ENCODE measurements at places on chromosomes 2 and 18. TPM values are rescaled to one million over a fixed set of nuclear protein-coding genes. Genes with fewer than 3 reads are reported as not detected.

- no peaks in the 10 kb centered on the region for H3K27me3 ChIP-seq
- H3K4me1 ChIP-seq: no peaks in the 10 kb centered on the region
- H3K27ac ChIP-seq: no peak overlapping the region
- no peak overlapping the region for H3K4me3 ChIP-seq
Measured at GRCh38 chr2:226995625-226996041, 159.8 kb downstream of the RHBDD1 start.

- H3K4me1 ChIP-seq: peaks cover 5% of the 10 kb centered on the region
- DNase-seq: peak; percentile 79
- H3K27ac ChIP-seq: peak overlapping the region; percentile 71
- H3K36me3 ChIP-seq: no peaks in the 10 kb centered on the region
- no peaks in the 10 kb centered on the region for H3K27me3 ChIP-seq
- no peak overlapping the region for H3K4me3 ChIP-seq
Measured at GRCh38 chr2:237403024-237403882, 10.7 kb downstream of the COL6A3 start.

DNA sequence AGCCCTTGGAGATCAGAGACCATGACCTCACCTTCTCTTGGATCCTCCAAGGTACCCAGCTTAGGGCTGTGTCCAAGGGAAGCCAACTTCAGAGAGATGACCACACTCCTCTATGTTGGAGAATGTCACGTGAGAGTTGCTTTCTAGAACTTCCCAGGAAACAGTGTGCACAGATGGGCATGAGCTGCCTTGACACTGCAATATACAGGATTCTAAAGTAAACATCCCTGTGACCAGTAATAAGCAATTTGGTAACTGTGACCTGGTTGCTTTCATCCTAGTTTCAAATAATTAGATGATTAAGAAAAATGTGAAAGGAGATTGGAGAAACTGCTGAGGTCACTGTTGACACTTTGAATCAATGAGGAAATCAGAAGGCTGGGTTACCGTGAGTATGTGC is 181.1 kb upstream of the EPAS1 start:
- DNase-seq: no peak
- no peak overlapping the region for H3K4me3 ChIP-seq

- no peaks in the 10 kb centered on the region for H3K36me3 ChIP-seq
- no peak overlapping the region for H3K4me3 ChIP-seq
- no peaks in the 10 kb centered on the region for H3K27me3 ChIP-seq
Measured at GRCh38 chr2:136236019-136236418, 118.1 kb upstream of the CXCR4 start.

- no peak overlapping the region for H3K27ac ChIP-seq
- H3K36me3 ChIP-seq: no peaks in the 10 kb centered on the region
- no peak overlapping the region for H3K4me3 ChIP-seq
- peaks cover 14% of the 10 kb centered on the region for H3K4me1 ChIP-seq
- peaks cover 97% of the 10 kb centered on the region for H3K27me3 ChIP-seq
Measured at GRCh38 chr2:104866883-104867812, 13.2 kb downstream of the POU3F3 start.

GRCh38 chr2:100537918-100538317 is 24.9 kb upstream of the PDCL3 start:
- H3K4me1 ChIP-seq: no peaks in the 10 kb centered on the region
- H3K27ac ChIP-seq: no peak overlapping the region
- no peaks in the 10 kb centered on the region for H3K27me3 ChIP-seq
- no peaks in the 10 kb centered on the region for H3K36me3 ChIP-seq
- DNase-seq: no peak

DNA sequence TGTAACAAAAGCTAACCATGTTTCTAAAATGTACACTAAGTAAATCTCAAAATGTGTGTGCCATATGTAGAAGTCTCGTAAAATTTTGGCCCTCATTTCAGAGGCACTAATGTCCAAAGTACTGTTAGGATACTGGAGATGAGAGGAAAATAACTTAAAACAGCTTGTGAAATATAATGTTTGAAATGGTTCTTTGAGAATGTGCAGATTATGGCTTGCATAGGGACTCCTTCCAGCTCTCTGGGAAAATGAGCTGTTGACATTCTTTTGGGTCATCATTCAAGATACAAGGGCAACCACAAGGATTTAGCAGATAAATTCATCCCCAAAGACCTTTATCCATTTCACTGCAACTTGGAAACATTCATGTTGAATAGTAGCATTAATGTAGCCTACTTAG is 38.1 kb upstream of the OTX1 start:
- H3K27me3 ChIP-seq: no peaks in the 10 kb centered on the region
- DNase-seq: no peak
- no peaks in the 10 kb centered on the region for H3K4me1 ChIP-seq

DNA sequence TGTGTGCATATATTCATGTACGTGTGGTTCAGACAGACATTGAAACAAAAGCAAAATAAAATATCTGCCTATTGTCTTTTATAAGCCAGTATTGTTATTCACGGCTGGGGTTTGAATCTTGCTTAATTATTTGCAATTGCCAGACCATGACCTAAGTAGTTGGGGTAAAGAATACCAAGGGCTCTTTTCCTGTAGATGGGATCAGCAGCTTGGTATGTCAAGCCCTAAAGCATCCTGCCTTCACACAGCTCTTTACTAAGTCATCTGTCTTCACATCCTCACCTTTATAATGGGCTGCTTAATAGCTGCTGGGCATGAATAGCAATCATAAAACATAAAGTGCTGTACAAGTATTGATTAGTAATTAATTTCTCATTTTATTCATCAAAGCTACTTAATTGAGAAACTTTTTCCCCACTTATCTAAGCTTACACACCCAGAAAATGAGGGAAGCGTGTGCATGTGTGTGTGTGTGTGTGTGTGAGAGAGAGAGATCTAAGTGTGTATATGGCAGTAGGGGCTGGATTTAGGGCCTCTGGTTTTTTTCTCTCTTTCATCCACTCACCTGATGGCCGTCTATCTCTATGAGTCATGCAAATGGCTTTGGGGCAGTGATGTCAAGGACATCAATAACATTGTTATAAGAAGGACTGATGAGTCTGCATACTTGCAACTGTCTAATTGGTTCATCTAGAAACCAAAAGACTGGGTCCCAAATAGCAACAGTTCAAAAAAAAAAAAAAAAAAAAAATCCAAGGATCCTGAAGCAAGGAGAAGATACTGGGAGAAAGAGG is 244.1 kb upstream of the TNP1 start:
- no peak for DNase-seq
- H3K36me3 ChIP-seq: no peaks in the 10 kb centered on the region
- H3K4me3 ChIP-seq: no peak overlapping the region
- peaks cover 11% of the 10 kb centered on the region for H3K4me1 ChIP-seq
- no peak overlapping the region for H3K27ac ChIP-seq

DNA sequence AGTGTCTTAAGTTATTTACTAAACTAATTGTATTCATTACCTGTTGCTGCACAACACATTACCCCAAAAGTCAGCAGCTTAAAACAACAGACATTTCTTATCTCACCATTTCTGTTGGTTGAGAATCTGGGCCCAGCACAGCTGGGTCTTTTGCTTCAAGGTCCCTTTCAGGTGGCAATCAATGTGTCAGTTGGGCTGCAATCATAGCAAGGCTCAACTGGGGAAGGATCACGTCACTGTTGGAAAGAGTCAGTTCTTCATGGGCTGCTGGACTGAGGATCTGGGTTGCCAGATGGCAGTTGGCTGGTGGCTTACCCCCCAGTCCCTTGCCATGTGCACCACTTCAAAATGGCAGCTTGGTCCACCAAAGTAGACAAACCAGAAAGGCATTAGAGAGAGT is 261.2 kb downstream of the SUCLG1 start:
- H3K4me3 ChIP-seq: no peak overlapping the region
- no peaks in the 10 kb centered on the region for H3K36me3 ChIP-seq
- no peaks in the 10 kb centered on the region for H3K4me1 ChIP-seq
- DNase-seq: no peak
- no peak overlapping the region for H3K27ac ChIP-seq

DNA sequence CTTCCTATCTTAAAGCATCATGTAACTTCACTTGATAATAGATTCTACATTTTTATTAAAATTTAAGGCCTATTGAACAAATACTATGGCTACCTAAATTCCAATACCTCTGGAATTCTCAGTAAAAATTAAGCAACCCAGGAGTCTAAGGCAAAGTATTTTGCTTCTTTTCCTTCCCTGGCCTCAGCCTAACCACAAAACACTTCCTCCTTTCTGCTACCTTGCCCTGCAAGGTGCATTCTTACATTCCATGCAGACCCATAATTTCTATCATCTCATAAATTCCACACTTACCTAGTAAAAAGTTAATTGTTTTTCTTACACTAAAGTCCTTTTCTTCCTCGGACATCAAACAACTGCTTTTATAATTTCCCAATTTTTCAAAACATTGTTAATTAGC is 3.7 kb downstream of the MBOAT2 start:
- peaks cover 6% of the 10 kb centered on the region for H3K4me1 ChIP-seq
- no peaks in the 10 kb centered on the region for H3K36me3 ChIP-seq
- no peak overlapping the region for H3K4me3 ChIP-seq
- no peak overlapping the region for H3K27ac ChIP-seq
- DNase-seq: no peak

DNA sequence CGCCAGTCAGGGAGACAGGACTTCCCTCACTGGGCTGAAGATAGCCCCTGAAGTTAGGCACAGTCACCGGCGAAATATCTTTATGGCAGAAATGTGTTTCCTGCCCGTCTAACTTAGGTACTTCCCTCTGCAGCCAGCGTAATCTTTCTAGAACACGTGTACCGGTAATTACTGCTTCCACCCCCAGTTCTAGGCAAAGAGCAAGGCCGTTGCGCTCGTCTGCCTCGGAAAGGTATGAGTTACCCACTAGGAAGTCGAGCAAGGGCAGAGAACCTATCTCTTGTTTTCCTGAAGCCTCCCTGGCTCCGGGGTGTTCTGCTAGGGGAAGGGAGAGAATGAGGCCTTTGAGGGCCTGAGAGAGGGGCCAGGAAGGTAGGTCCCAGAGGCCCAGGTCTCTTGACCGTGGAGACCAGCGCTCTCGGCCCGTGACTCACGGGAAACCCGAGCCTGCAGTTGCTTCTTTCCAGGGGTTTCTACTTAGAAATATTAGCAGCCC is 70.0 kb downstream of the TWSG1 start:
- H3K4me1 ChIP-seq: no peaks in the 10 kb centered on the region
- no peaks in the 10 kb centered on the region for H3K27me3 ChIP-seq
- no peak overlapping the region for H3K4me3 ChIP-seq
- DNase-seq: no peak
- no peaks in the 10 kb centered on the region for H3K36me3 ChIP-seq

- H3K4me3 ChIP-seq: no peak overlapping the region
- H3K36me3 ChIP-seq: no peaks in the 10 kb centered on the region
- H3K27me3 ChIP-seq: no peaks in the 10 kb centered on the region
- no peak overlapping the region for H3K27ac ChIP-seq
- DNase-seq: no peak
- H3K4me1 ChIP-seq: no peaks in the 10 kb centered on the region
Measured at GRCh38 chr2:108309903-108310302, 21.2 kb downstream of the SULT1C2 start.

- H3K4me1 ChIP-seq: no peaks in the 10 kb centered on the region
- no peak overlapping the region for H3K4me3 ChIP-seq
- DNase-seq: no peak
- H3K27ac ChIP-seq: no peak overlapping the region
- H3K36me3 ChIP-seq: no peaks in the 10 kb centered on the region
Measured at GRCh38 chr2:118265873-118266455, 177.7 kb downstream of the INSIG2 start.

- DNase-seq: no peak
- H3K27me3 ChIP-seq: no peaks in the 10 kb centered on the region
- H3K4me3 ChIP-seq: no peak overlapping the region
- H3K36me3 ChIP-seq: no peaks in the 10 kb centered on the region
- no peak overlapping the region for H3K27ac ChIP-seq
Measured at GRCh38 chr2:29425866-29426265, 310.7 kb downstream of the CLIP4 start.

DNA sequence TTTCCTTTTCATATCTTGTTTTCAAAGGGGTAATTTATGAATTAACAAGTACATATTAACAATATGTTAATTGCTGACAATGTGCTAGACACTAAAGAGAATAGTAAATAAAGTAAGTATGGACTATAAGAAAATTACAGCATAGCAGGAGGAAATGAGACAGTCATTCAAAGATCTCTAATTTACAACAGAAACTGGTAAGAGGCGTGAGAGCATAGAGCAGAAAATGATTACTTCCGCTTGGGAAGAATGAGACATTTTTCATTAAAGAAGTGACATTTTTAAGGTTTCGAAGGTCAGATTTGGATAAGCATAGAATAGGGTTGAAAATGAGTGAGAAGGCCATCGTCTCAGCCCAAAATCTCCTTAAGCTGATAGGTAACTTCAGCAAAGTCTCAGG is 184.4 kb upstream of the SESTD1 start:
- H3K4me3 ChIP-seq: no peak overlapping the region
- no peak for DNase-seq
- no peaks in the 10 kb centered on the region for H3K36me3 ChIP-seq
- no peak overlapping the region for H3K27ac ChIP-seq

DNA sequence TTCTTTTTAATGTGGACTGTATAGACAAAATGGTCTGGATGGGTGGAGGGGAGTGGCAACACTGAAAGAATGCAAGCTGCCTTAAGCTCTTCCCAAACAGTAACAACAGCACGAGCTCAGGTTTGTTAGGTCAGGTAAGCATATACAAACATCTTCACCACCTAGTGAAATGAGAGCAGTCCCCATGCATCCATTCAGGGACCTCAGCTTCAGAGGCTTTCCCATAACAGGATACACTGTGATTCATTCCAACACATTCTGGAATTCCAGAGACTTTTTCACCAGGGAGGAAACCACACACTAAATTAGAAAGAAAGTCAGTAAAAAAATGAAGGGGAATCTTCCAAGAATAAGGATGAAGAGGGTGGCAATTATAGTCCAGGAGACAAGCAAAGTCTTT is 50.4 kb upstream of the BZW1 start:
- no peaks in the 10 kb centered on the region for H3K27me3 ChIP-seq
- H3K36me3 ChIP-seq: no peaks in the 10 kb centered on the region
- peaks cover 16% of the 10 kb centered on the region for H3K4me1 ChIP-seq
- no peak for DNase-seq
- no peak overlapping the region for H3K27ac ChIP-seq

DNA sequence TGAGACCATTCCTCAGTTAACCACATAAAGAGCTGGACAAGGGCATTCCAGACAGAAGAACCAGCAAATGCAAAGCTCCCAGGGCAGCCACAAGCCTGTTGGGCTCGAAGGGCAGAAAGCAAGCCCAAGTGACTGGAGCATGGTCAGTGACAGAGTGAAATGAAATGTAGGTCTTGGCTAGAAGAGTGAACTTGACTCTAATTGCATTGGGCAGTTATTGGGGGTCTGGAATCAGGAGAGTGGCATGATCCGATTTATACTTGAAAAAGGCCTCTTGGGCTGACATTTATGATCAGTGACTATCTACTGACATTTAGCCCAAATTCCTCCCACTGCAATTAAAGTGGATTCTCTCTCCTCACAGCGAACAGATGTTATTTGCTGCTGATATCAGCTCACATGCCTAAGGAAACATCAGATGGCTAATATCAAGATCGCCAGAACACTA is 152.5 kb upstream of the KLF7 start:
- no peak overlapping the region for H3K27ac ChIP-seq
- H3K4me1 ChIP-seq: no peaks in the 10 kb centered on the region
- H3K36me3 ChIP-seq: no peaks in the 10 kb centered on the region
- no peak for DNase-seq

GRCh38 chr2:39715822-39716221 is 50.1 kb downstream of the TMEM178A start:
- H3K27me3 ChIP-seq: no peaks in the 10 kb centered on the region
- H3K27ac ChIP-seq: no peak overlapping the region
- peaks cover 8% of the 10 kb centered on the region for H3K4me1 ChIP-seq
- H3K36me3 ChIP-seq: no peaks in the 10 kb centered on the region

The PROKR1 gene
- total RNA-seq: 0.10 TPM

The TUBA4B gene
- total RNA-seq: not detected

The NAT8 gene
- total RNA-seq: 0.31 TPM

The CFAP65 gene
- total RNA-seq: not detected

The UGT1A7 gene
- not detected for total RNA-seq

The TMEM200C gene
- not detected for total RNA-seq

The SLC9A2 gene
- total RNA-seq: 5.0 TPM

All from gastrocnemius medialis (tissue), 4 donors.